ENCODE measurements at places on chromosomes 7 and 10.

- peak; percentile 20 for DNase-seq
Observed at GRCh38 chr10:45557275-45557905, 115.2 kb downstream of the ZFAND4 start.

GRCh38 chr10:129446183-129446581, 20.9 kb upstream of the MGMT start:
- no peak for DNase-seq

- no peak for DNase-seq
Observed at GRCh38 chr10:35331894-35332640, 4.2 kb upstream of the CCNY start.

DNA sequence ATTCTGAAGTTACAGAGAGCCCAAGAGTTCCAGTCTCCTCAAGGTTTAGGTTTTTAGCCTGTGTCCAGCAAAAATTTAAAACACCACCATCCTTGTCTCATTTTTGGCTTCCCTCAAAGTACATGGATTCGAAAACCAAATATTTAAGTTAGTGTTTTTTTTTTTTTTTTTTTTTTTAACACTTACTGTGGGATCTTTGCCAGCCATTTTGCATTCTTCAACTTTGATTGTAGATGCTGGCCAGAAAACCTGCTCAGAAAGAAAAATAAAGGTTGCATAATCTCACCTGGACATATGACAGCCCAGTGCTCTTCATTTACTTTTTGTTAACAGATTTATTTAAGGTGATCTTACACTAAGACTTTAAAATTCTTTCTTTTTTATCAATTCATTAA, 91.6 kb downstream of the SEMA3C start:
- no peak for DNase-seq

- DNase-seq = no peak
Observed at GRCh38 chr10:23505797-23506465, 67.1 kb downstream of the OTUD1 start.

GRCh38 chr7:96548664-96549063, 161.0 kb downstream of the SEM1 start:
- DNase-seq = no peak

- DNase-seq = no peak
Observed at GRCh38 chr7:81366546-81366945, 403.3 kb downstream of the HGF start.

GRCh38 chr10:92162541-92162940, 128.3 kb downstream of the CPEB3 start:
- no peak for DNase-seq

- DNase-seq = no peak
Observed at GRCh38 chr10:113517901-113518260, 35.0 kb upstream of the HABP2 start.

- DNase-seq = no peak
Observed at GRCh38 chr10:129755158-129755591, 208.9 kb downstream of the EBF3 start.

- DNase-seq = no peak
Observed at GRCh38 chr7:151035902-151036301, 7.7 kb downstream of the ABCB8 start.
